ENCODE measurements at places on chromosomes 4 and X. TPM values are rescaled to one million over a fixed set of nuclear protein-coding genes. Genes with fewer than 3 reads are reported as not detected.

DNA sequence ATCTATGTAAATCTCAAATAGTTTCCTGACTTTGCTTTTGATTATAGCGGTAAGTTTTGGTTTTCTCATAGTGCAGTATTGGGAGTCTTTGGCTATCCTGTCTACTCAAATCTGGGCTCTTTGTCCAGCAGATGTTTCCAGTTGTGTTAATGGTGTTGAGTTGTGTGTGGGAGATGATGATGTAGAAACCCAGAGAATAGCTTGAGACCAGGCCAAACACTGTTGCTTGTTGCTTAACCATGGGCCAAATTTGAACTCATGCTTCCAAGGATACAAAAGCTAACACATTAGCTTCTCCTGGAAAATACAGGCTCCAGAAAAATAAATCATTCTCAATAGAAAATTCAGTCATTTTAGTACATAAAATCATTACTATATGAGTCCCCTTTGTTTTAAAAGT, 82.6 kb upstream of the GYPA start:
- no peak overlapping the region for H3K4me3 ChIP-seq
- no peaks in the 10 kb centered on the region for H3K27me3 ChIP-seq
- DNase-seq: no peak
- H3K27ac ChIP-seq: no peak overlapping the region

DNA sequence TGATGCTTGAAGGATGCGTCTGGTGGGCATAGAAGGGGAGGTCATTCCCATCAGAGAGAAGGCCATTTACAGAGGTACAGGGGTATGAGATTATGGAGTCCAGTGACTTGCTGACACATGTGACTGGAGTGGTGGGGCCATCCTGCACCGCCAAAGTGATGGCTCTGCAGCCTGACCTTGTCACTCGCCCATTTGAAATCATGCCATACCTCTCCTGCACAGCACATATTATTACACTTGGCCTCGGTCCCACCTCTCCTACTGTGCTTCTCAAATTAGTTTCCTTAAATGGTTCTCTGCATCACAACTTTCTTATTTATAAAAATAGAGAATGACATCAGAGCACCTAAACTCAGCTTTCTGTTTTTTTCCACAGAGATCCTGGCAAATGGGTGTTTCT, 60.7 kb upstream of the HAND2 start:
- no peaks in the 10 kb centered on the region for H3K36me3 ChIP-seq
- no peak overlapping the region for H3K27ac ChIP-seq
- no peak for DNase-seq
- no peaks in the 10 kb centered on the region for H3K27me3 ChIP-seq
- no peaks in the 10 kb centered on the region for H3K4me1 ChIP-seq
- no peak overlapping the region for H3K4me3 ChIP-seq

UNC5C gene
- 64.7 TPM for total RNA-seq

DNA sequence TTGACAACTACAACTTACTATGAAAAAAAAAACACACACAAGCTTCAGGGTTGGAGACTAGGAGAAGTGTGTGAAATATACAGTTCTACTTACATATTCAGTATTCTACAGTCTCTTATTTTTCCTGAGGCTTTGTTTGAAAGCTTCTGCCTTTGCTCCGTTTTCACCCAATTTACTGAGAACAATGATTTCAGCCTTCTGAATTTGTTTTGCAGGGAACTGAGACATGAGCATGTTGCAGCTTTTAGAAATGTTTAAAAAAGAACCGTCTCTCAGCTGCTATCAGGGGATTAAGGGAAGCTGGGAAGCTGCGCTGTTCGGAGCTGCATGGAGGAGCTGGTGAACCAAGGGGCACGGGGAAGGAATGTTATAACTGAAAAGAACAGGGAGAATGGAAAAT, 85.7 kb downstream of the QDPR start:
- no peaks in the 10 kb centered on the region for H3K27me3 ChIP-seq
- H3K4me1 ChIP-seq: no peaks in the 10 kb centered on the region
- no peak for DNase-seq
- no peak overlapping the region for H3K27ac ChIP-seq

MAGEC2 gene
- not detected for total RNA-seq

GRCh38 chr4:107824350-107825071, at the start of gene SGMS2:
SGMS2 (plus strand) TSS chr4:107824932; CDS start chr4:107895554, 70,622 bp downstream.
- no peaks in the 10 kb centered on the region for H3K36me3 ChIP-seq
- peaks cover 24% of the 10 kb centered on the region for H3K4me1 ChIP-seq
- peak; percentile 96 for DNase-seq
- no peaks in the 10 kb centered on the region for H3K27me3 ChIP-seq
- peak within 1 kb of the TSS; percentile 27 for H3K4me3 ChIP-seq

All from thyroid gland (tissue), 4 donors.